ENCODE measurements at places on chromosomes 3 and 15.
A peak's percentile ranks its signal among the peaks of the same experiment; 100 is the strongest.

GRCh38 chr3:191358929-191359328, 28.6 kb upstream of the UTS2B start:
- no peak for DNase-seq

DNA sequence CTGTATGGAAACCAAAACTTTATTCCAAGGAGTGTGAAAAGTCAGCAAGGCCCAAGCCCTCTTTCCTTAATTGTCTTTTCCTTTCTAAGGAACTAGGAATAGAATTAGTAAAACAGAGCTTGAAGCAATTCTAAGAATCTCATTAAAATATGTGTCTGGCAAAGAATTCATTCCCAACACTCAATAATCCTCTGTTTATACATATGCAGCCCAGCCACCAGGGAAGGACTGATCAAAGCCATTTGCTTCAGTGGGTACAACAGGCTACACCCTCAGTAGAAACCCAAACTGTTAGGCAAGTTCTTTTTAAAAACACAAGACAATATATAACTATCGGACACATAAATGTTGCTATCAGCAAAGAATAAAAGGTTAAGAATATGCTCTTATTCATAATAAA, 266.9 kb downstream of the ERC2 start:
- no peak for DNase-seq

DNA sequence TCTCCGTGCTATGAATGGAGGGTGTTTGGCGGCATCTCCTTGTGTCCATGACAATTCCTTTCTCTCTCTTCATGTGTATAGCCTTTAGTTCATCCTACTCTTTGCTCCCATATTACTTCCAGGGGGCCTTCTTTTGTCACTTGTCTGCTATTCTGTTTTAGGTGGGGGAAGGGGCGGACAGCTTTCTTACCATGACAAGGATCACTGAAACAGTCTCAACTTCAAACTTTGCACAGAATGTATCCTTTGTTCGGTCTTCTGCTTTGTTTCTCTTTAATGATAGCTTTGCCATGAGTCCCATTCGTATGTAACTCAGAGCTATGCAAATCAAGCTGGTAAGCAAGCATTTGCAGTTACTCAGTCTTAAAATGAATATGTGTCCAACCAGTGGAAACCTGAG, 294.2 kb downstream of the TIGIT start:
- DNase-seq: no peak

- no peak for DNase-seq
Observed at GRCh38 chr3:172697558-172697957, 13.3 kb downstream of the NCEH1 start.

- no peak for DNase-seq
Observed at GRCh38 chr3:94548581-94549316, 485.9 kb downstream of the NSUN3 start.

GRCh38 chr3:1442271-1442670, 349.4 kb downstream of the CNTN6 start:
- DNase-seq: no peak

DNA sequence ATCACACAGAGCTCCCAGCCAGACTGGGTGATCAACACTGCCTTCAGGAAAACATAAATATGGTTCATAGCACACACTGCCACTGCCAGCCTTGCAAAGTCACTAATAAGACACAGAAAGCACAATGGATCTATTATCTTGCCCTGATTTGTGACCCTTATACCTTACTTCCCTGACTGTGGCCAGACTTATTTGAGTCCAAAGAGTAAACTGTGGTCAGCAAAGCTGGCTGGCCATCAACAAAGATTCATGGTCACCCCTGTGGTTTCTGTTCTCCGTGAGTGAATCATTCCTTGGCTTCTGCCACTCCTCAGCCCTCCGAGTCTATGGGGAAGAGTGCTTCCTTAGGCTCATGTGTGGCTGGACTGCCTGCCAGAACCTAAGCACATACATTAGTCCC, 437.7 kb downstream of the RAP2B start:
- DNase-seq: peak; percentile 44

DNA sequence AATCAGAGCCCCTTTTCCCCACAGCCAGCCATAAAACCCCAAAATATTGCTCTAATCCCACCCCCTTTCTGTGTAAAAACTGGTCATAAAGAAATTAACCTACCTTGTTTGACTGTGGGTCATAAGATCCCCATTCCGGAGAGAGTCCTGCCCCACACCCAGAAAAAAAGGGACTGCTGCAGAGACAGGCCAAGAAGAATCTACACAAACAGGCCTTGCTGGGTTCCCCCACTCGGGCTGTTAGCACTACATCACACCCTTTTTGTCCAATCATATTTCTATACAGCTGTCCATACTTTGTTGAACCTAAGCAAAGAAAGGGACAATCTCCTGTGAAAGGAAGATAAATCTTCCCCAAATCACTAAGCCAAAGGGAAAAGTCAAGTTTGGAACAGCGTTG, 84.4 kb upstream of the MFGE8 start:
- DNase-seq: no peak

DNA sequence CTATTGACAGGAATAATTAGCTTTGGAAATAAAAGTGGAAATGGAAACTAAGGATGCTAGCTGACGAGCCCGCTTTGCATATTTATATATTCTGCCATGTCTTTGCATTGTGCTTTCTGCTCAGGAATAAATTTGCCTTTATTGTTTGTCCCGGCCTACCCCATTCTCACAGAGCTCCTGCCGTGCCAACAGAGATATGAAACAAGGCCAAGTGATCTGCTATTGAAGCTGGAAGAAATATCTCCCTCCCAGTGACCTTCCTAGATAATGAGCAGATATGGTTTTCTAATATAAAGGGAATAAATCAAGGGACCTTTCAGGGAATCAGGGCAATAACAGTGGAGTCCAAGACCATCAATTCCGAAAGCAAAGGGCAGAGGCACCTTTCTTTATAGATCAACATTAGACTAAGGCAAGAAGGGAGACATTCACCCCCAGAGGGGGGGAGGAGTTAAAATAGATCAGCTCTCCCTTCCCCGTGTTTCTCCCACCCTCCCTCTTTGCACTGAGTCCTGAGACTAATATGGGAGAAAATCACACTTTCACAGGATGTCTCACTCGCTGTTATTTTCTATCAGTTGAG, 664.6 kb downstream of the AGBL1 start:
- no peak for DNase-seq

- DNase-seq: no peak
Observed at GRCh38 chr3:30607032-30607833, 832 bp downstream of the TGFBR2 start.

- DNase-seq: no peak
Observed at GRCh38 chr15:42133886-42134502, 22.4 kb downstream of the PLA2G4F start.

GRCh38 chr3:43893727-43894126, 203.0 kb downstream of the ABHD5 start:
- no peak for DNase-seq

- DNase-seq: no peak
Observed at GRCh38 chr3:140349938-140350337, 327.9 kb upstream of the TRIM42 start.

- DNase-seq: no peak
Observed at GRCh38 chr3:133595341-133595740, 21.9 kb downstream of the CDV3 start.

DNA sequence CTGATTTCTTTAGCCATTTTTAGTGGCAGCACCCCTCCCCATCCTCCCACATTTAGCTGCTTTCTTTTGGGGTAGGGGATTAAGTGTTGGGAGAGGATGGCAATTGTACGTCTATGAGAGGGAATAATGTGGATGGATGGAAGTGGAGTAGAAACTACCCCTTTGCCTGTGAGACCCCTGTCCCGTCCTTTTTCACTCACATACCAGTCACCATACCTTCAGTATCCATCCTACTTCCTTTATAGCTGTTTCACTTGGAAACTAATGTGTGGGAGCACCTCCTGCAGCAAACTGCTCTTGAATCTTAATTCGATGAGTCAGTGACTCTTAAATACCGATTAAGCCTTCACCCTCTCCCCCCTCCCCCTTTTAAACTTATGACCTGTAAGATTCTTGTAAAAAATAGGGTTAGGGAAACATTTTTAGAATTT, 730 bp downstream of the SPRED1 start:
- no peak for DNase-seq

DNA sequence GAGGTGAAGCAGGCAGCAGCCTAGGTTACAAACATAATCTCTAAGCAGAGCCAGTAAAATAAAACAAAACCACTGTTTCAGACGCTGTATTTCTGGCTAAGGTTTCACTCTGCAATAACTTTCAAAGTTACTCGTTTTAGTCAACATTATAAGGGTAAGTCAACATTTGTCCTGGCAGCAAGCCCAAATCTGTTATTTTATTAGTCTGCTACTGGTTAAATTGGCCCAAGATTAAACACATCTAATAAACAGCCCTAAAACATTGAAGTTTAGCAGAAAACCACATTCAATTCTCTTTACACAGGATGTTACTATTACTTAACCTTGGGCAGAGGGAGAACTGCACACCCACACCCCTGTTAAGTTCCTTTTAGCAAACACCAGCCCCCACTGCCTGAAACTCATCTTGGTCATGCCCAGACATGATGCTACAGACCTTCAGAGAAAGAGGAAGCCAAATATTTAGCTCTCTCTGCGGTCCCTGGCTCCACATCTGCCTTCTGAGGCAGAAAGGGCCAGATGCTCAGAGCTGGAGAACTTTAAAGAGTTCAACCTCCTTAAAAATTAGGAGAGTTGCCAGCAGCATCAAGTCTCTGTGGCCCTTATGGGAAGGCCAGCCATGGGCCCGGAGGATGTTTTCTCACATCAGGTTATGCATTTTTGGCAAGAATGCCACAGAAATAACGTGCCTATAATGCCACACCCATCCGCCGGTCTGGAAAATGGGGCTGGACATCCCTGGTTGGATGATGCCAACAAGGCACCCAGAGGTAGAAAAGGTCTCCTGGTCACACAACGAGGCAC, 17.9 kb downstream of the ARHGEF3 start:
- DNase-seq: peak; percentile 40

DNA sequence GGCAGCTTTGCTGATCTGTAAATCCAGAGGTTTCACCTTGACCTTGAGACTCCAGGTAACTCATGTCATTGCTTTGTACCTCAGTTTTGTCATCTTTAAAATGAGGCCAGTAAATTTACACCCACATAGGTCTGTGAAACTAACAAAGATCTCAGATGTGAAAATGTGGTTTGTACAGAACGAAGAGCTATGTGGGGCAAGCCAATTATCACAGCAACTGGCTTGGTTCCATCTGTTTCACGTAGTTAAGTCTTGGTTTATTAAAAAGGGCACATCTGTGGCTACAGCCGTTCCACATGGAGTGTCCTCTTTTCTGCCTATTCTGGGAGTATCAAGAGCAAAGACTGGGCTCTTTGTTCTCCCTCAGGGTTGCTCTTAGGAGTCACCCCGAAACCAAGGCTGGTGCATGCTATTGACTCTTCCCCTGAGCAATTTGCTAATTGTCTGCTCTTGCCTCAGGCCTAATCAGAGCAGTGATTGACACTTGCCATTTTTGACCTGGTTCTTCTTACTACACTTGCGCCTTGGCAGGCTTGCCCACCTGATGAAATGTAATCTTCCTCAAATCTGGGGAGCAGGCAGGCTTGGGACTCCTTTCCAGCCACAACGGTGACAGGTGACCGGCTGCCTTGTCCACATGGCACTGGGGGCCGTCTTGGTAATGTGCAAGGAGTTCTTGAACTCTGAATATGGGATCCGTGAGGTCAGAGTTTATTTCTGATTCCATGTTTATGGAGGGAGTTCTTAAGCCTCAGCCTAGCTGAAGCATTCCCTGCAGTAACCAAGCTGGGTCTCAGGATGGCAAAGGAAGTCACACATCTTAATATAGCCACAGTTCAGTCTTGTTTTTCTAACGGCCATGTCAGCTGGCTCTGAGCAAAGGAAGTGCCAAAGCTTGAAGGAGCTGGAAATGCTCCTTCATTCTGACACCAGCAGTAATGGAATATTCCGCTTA, 40.1 kb downstream of the EAF1 start:
- DNase-seq: no peak

GRCh38 chr3:68889328-68889727, 43.0 kb downstream of the TAFA4 start:
- DNase-seq: no peak

- no peak for DNase-seq
Observed at GRCh38 chr3:149271669-149272068, 50.0 kb upstream of the CP start.

DNA sequence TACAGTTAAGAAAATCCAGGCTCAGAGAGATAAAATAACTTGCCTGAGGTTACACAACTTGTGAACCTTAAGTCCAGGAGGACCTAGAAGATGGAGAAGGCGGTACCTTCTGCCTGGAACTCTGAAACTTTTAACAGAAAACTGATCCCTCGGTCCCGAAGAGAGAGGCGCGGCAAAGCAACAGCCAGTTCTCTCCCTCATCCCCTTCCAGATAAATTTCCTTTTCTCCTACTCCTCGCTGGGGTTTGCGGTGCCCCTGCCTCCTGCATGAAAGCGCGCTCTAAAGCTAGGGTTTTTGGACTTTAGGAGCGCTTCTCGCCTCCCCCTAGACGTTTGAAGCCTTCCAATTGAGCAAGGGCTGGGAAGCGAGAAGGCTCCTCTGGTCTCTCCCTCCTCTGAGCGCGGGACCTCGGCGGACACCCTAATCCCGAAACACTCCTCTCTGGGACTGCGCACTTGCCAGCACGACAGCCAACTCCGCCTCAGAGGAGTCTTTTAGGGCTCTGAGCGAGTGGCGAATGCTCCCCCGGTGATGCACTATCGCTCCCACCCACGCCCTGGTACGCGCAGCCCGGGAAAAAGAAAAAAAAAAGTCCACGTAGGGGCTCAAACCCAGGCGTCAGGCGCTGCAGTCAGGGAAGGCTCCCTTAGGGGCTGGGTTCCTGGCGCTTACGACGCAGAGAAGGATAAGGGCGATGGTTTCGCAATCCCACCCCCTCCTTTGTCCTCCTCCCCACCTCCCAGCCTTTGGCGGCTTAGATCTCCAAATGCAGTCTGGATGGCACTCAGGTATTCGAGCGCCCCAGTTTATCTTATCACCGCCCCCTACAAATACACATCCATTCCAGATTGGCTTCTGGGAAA, 7.9 kb upstream of the EOMES start:
- DNase-seq: no peak

DNA sequence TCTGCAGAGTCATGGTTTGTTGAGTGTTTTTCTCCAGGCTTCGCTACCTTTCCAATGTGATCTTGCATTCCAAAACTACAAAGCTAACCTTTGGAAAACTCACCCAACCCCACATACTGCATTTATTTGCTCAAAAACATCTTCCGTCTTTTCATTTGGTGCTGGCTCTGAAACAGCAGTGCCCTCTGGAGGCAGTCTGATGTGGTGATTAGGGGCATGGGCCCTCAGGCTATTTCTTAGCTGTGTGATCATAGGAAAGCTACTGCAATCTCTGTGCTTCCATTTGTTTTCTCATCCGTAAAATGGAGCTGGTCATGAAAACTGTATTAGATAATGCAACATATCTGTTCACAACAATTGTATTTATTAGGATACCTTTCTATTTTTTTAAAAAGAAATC, 47.0 kb downstream of the MTHFS start:
- DNase-seq: peak; percentile 6

- no peak for DNase-seq
Observed at GRCh38 chr3:2661078-2661477, 449.1 kb downstream of the IL5RA start.

- no peak for DNase-seq
Observed at GRCh38 chr3:47669026-47669749, 90.5 kb upstream of the CSPG5 start.
